ENCODE measurements at places on chromosomes 7 and 10.
A peak's percentile ranks its signal among the peaks of the same experiment; 100 is the strongest.

DNA sequence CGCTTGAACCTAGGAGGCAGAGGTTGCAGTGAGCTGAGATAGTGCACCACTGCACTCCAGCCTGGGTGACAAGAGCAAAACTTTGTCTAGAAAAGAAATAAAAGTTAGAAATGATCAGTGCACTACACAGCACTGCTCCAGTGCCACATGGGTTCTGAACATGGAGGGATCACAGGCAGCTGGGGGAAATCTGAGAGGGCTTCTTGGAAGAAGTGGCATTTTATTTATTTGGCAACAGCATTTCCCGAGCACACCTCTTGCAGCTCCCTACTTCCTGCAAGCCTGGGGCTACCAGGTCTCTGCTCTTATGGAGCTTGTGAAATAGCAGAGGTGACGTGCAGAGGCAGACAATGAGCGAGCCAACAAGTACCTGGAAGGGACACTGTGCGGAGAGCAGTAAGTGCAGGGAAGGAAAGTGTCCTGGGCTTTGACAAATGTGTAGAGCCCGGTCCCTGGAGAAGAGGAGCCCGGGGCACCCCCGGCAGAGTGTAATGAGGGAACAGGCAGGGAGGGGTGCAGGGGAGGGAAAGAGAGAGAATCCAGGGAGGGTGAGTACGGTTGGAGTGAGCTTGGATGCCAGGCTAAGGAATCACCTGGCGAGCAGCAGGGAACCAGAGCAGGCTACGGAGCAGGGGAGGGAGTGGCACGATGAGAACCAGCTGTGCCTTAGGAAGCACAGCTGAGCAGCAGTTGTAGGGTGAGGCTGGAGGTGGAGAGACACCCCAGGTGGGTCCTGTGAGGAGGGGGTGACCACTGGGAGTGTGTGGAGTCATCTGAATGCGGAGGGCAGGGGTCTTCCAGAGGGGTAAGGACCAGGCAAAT is 104.6 kb upstream of the CTBP2 start:
- DNase-seq, result no peak

DNA sequence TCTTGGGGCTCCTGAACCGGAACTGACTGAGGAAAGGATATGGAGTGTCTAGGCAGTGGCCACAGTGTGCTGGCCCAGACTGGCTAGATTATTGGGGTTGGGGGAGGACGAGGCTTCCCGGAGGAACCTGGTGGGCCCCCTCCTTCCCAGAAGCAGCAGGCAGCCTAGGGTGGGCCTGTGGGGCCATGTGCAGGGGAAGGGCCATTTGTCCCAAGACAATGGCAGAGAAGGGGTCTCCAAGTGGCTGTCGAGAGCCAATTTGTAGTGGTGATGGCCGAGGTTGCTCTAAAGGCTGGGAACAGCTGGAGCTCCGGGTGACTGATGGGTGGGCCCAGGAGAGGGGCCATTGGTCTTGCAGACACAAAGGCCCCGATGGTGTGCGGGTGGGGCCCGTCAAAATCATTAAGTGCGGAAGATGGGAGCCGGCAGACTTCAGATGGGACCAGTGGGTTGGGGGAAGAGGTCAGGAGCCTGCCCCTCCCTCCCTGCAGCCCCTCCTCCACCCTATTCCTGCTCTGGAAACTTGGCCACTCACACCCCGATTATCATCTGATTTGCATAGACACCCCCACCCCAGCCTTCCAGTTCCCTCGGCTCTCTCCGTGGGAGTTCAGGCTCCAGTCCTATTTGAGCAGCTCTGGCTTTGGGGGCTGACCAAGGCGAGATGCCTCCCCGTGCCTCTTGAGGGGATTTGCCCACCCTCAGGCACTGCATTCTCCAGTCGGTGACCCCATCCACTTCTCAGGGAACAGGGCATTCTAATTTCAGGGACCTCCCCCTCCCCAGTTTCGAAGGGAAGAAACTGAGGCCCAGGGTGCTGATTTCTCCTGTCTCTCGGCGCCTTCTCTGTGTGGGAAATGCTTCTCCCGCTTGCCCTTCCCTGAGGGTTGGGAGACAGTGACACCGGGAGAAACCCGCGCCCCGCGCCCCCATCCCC is 36.0 kb upstream of the PAX2 start:
- peak; percentile 22 for DNase-seq

GRCh38 chr10:114335614-114336013 is 68.7 kb downstream of the AFAP1L2 start:
- no peak for DNase-seq

DNA sequence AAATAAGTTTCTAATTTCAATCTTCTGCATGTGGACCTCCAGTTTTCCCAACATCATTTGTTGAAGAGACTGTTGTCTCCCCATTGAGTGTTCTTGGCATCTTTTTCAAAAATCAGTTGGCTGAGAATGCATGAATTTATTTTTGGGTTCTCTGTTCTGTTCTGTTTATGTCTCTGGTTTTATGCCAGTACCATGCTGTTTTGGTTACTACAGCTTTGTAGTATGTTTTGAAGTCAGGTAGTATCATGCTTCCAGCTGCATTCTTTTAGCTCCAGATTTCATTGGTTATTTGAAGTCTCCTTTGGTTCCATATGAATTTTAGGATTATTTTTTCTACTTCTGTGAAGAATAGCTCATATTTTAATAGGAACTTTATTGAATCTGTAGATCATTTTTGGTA is 21.2 kb upstream of the SFTPD start:
- DNase-seq, result no peak

GRCh38 chr10:2949221-2949947 is 118.0 kb upstream of the PFKP start:
- DNase-seq, result no peak

DNA sequence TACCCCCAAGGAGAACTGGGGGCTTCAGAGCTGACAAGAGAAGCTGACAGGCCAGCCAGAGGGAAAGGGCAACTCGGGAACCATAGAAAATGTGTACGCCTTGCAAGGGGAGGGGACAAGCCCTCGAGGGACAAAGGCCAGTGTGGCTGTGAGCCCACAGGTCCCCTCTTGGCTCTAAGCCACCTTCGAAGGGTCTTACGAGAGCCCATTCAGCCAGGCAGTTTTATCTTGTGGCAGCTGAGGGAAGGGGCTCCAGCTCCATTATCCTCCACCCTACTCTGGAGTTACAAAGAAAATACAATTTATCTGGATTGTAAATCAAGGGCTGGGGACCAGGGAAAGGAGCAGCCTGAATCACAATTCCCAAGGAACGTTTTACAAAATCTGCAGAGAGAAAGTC is 159.5 kb upstream of the ZMIZ1 start:
- DNase-seq, result no peak

GRCh38 chr7:47464266-47464665 is 117.6 kb downstream of the TNS3 start:
- no peak for DNase-seq

GRCh38 chr10:78578929-78579328 is 489.8 kb upstream of the ZMIZ1 start:
- no peak for DNase-seq

GRCh38 chr10:69088801-69089501 is 1.0 kb downstream of the SRGN start:
- DNase-seq, result no peak

DNA sequence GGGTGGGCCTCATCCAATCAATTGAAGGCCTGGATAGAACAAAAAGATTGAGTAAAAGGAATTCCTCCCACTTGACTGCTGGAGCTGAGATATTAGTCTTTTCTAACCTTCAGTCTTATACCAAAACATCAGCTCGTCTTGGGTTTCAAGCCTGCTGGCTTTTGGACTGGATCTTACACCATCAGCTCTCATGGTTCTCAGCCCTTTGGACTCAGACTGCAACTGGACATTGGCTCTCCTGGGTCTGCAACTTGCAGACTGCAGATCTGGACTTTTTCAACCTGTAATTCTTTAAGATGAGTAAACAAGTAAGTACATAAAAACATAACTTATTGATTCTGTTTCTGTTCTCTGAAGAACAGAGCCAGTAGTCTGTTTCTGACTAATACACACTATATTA is 73.7 kb downstream of the PPP1R3C start:
- DNase-seq, result no peak

- no peak for DNase-seq
Measured at GRCh38 chr10:88996927-88997326, 6.3 kb downstream of the FAS start.

DNA sequence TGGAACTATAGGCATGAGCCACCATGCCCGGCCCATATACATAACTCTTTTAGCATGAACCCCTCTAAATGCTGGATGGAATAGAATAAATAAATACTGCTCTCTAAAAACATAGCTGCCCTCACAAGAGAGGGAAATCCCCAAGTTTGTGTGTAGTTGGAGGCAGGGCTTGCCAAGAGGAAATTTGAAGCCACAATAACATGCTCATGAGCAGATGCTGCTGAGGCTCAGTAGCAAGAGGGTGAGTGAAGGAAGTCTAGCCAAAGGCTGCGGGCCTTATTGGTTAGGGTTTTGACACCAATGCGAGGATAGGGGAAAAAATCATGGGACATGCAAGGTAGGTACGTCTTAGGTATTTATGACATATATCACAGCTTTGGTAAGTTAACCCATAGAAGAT is 17.3 kb downstream of the TPK1 start:
- no peak for DNase-seq

DNA sequence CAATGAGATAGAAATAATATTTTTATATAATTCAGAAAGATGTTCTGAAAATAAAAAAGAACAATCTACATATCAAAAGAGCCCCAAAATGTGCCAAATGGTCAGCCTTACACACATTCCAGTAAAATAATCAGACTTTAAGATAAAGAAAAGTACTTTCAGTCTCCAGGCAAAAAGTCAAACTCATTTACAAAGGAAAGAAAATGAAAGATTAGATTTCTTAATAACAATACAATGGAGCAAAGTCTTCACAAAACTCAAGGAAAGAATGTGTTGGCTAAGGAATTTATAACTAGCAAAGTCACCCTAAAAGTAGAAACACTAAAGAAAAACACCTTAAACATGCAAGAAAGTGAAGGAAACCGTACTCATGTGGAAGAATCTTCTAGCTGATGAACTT is 16.6 kb downstream of the RTKN2 start:
- no peak for DNase-seq

- peak; percentile 89 for DNase-seq
Measured at GRCh38 chr7:20783700-20784387, 2.8 kb downstream of the SP8 start.

DNA sequence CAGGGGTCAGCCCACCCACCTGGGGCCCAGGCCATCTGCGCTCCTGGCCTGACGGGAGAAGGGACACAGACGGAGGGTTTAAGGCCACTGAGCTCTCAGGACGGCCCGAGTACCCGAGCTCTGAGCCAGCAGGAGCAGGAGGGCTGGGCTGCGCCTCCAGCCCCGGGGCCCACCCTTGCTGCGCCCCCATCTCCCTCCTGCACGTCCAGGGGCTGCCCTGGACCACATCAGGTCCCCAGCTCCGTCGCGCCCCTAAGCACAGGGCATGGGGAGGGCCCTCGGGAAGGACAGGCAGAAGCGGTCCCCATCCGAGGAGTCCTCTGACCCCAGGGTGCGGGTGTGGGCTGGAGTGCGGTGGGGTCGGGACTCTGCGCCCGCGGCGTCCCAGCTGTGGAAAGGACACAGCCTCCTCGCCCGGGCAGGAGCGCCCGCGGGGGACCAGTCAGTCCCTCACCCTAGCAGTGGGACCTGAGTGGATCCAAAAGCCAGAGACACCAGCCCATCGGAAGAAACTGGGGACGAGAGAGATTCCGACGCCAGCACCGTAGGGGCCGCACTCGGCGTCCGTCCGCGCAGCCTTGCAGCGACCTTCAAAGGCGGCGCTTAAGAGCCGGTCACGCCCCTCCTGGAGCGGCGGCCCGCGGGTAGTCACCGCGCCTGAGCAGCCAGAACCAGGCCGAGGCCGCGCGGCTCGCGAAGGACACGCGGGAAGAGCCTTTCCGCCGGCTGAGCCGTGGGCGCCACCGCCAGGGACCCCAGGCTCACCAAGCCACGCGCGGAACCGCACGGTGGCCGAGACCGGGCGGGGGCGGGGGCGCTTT is 15.9 kb downstream of the CAMK2B start:
- peak; percentile 95 for DNase-seq

DNA sequence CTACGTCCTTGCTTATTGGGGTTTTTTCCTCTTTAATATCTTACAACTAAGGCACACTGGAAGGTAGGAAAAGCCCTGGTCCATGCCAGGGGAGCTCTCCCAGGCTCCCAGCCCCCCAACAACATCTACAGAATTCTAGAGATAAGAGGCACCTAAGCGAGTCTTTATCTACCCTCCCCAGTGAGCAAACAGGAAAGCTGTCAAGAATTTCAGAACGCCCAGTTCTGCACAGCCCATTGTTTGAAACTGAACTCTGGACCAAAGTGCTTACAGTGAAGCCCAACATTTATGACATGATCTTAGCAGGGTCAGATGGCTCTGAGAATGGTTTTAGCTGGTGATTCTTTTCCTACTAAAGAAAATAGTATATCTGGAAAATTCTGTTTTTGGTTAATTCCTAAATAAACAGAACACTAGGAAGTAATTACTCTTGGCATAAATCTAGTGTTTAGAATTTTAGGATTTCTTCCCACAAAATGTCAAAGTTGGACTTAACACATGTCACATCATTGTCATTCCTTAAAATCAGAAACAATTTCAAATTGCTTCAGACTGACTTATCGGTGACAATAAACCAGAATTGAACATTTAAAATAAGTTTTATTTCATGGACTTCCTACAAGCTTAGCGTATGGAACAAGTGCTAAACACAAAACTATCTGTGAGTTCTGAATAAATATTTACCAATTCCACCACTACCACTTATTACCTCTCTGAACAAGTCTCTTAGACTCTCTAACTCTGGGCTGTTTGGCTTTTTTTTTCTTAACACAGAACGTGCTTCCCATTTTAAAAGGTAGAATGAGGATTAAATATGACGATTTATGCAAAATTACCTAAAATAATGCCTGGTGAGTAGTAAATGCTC is 31.3 kb upstream of the RNF32 start:
- no peak for DNase-seq

GRCh38 chr10:121559326-121560026 is 38.8 kb downstream of the FGFR2 start:
- DNase-seq, result peak; percentile 38

- DNase-seq, result no peak
Measured at GRCh38 chr10:60487543-60487942, 97.9 kb upstream of the ANK3 start.

- peak; percentile 64 for DNase-seq
Measured at GRCh38 chr7:141593134-141593533, 41.9 kb downstream of the AGK start.

DNA sequence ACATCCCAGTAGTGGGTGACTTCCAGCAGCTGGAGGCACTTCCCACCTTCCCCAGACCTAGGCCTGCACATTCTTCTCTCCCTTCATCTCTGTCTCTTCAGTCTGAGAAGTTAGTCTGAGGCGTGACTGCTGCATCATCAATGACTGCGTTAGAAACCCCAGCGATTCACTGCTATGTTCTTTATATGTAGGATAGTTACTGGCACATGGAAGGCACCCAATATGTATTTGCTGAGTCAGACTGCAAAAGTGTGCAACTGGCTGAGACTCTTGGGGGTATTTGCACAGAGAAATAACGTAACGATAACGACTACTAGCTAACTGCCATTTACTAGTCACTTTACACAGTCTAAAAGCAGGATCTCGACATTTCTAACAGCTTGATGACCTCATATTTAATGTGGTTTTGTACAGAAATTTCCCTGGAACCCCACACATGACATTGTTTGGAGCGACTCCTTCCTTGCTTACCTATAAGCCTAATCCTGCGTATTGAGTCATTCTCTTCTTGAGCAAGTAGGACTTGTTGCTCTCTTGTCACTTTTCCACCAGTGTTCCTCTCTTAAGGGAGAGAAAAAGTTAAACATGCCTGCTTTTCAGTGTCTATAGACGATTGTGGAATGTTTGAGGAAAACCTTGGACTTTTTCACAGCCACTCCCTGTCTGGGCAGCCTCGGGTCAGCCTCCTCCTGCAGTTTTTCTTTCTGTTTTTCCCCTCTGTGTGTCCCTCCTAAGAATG is 45.5 kb downstream of the THNSL1 start:
- no peak for DNase-seq

GRCh38 chr7:102232611-102233286 is 53.9 kb upstream of the SH2B2 start:
- no peak for DNase-seq
